ENCODE measurements at places on chromosomes 12 and 14.

DNA sequence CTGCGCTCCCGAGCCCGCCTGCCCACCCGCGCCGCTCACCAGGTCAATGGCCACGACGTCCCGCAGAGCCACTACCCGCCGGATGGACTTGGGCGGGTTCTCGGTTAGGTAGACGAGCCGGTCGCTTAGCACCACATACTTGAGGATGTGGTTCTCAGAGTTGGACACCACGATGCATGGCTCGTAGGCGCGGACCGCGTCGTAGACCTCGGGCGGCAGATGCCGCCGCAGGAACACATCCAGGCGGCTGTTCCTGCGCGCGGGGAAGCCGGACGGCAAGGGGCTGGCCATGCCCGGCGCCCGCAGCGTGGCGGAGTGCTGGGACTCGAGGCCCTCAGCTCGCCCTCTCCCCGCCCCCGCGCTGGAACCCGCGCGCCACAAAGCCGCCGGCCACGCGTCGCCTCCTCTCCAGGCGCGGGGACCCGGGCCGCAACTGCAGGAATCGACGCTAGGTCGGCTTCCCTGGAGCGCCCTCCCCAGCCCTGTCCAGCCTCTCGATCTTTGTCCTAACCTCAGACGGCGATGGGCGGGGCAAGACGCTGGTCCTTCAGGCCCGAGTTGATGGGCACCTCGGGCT, at the start of gene C12orf56:
C12orf56 (minus strand) TSS at position 484 of the 577 bp plus-strand sequence; CDS start at position 291, 193 bp downstream.
- no peak for DNase-seq

GRCh38 chr12:96445691-96446583, 43.4 kb upstream of the CFAP54 start:
- DNase-seq = peak; percentile 32

DNA sequence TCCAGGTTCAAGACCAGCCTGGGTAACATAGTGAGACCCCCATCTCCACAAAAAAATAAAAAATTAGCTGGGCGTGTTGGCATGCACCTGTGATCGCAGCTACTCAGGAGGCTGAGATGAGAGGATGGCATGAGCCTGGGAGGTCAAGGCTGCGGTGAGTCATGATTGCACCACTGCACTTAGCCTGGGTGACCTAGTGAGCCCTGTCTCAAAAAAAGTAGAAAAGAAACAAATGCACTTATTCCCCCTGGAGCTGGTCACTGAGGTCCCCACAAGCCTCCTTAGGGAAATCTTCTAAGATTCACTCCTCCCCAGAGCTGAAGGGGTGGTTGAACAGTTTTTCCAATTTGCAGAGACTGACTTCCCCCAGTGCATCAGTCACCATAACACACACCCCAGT, 1.6 kb downstream of the CD9 start:
- DNase-seq = no peak

DNA sequence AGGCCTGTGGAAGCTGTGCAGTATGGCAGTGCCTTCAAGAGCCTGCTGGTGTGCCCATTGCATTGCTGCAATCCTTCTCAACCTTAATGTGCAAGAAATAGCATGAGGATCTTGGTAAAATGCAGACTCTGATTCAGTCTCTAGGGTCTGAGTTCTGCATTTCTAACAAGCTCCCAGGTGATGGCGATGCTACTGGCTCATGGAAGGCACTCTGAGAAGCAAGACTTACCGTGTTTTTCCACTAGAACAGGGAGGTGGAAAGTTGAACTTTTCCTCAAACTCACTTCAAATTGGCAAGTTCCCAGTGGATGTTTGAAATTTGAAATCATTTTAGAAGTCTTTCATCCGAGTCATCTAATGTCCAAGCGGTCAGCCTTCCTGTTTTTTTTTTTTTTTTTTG, 55.5 kb downstream of the MYRFL start:
- DNase-seq = no peak

GRCh38 chr12:13504074-13504473, 307.5 kb downstream of the EMP1 start:
- DNase-seq = no peak

DNA sequence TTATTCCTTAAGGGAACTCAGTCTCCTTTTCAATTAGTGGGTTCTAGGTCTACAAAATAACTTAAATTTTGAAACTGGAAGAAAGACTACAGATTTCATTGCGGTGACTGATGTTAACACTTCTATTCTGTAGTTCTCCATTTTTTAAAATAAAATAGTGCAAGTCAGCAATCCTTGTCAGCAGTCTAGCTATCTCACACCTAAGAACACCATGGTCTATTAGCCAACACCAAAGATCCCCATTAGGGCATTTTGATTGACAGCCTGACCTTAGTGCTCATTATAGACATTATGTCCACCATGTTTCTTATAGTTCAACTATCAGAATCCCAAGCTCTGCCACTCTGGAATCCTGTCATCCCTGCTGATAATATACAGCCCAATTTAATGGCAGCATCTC, 27.4 kb downstream of the GPR65 start:
- DNase-seq = no peak

DNA sequence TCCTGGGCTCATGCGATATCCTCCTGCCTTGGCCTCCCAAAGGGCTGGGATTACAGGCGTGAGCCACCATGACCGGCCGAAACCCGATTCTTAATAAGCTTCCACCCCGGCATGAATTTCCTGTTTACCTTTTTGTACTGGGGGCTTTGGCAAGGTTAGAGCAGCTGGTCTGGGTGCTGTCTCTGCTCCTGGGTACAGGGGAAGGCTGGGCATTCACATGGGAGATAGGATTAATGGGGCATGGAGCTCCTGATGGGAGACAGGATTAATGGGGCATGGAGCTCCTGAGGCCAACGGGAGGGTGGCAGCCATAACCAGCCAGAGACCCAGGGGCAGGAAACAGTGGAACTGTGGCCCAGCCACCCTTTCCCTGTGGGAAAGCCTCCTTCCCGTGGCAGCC, 69.5 kb upstream of the DICER1 start:
- no peak for DNase-seq

DNA sequence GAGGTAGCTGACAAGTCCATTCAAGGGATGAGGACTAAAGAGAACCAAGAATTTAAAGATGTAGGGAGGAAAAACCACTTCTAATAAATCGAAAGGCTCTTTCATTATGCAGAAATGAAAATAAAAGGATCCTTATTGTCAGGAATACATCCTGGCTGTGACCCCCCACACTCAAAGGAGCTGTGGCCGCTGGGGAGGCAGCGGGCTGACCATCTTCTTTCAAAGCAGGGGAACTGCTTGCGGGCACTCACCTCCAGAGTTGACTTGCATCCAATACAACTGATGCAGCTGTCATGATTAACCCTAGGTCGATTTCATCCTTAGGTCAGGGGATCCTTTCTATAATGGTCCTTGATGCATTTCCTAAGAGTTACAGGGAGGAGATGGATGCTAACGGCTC, 35.3 kb downstream of the TRAFD1 start:
- no peak for DNase-seq

DNA sequence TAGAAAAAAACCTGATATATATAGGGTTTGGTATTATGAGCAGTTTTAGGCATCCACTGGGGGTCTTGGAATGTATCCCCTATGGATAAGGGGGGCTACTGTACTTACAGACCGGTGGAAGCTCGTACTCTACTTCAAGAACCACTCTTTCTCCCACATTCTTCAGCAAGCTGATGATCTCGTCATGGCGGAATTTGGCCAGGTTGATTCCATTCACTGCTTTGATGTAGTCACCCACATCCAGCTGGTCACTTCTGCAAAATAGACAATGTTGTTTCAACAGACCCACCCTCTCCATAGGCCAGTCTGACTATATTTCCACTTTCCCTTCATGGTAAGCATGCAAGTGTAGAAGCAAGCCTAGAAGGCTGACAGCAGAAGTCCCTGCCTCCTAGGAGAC, 139.9 kb downstream of the GRIP1 start:
- no peak for DNase-seq

GRCh38 chr12:91675401-91675800, 470.2 kb downstream of the BTG1 start:
- no peak for DNase-seq

- no peak for DNase-seq
These were observed at the start of gene HRK for GRCh38 chr12:116881325-116881876. TSS of gene HRK (minus strand) at chr12:116881441. CDS start at chr12:116881307, 134 bp downstream.

DNA sequence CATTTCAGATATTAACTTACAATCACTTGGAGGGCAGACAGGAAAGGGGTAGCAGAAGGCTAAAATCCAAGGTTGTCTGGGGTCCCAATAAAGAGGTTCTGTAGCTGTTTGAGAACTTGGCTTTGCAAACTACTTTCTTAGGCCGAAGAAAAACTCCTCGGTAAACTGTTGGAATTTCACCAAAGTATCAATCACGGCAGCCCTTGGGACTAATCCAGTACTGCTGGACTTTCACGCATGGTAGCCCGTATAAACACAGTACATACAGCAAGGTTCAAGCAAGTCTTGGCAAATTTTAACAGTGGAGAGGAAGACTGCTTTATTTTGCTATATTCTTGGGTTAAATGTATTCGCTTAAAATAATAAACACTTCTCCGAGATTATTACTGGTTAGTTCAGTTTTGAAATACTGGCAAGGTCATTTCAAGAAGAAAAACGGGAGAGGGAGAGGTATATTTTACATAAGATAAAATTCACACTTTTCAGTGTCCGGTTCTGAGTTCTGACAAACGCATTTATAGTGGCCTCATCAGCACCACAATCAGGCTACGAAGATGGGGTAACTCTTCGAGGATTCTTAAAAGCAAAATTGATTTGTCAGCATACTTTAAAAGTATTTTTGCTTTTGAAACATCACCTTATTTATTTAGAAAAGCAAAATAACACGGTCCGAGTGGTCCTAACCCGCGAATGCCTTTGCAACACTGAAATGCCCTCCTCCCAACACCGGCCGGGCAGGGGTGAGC, 1.3 kb downstream of the SETD3 start:
- no peak for DNase-seq

DNA sequence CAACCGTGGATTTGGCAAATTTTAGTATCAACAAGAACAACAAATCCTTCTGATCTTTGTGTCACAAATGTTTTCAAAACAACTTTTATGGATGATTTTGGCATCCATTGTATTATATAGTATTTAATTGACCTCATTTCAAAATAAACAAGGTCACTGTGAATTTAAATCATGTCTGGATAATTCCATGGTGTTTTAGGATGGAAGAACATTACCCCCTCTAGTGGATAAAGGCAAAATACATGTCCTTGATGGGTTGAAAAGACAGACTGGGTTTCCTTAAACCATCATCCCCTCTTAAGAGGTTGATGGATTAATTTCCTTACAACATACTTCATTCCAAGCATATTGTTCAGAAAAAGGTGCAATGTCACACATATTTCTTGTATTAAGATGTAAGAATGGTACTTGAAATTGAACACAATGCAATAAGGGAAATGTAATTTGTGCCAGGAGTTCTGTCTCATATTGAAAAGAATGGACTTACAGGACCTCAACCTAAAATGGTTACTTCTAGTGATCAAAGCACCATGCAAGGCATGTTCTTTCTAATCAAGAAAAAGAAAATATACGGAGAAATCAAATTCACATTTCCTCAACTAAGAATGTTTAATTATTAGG, 352.0 kb downstream of the BCAT1 start:
- DNase-seq = no peak

GRCh38 chr12:20039562-20039961, 328.8 kb upstream of the PDE3A start:
- no peak for DNase-seq

DNA sequence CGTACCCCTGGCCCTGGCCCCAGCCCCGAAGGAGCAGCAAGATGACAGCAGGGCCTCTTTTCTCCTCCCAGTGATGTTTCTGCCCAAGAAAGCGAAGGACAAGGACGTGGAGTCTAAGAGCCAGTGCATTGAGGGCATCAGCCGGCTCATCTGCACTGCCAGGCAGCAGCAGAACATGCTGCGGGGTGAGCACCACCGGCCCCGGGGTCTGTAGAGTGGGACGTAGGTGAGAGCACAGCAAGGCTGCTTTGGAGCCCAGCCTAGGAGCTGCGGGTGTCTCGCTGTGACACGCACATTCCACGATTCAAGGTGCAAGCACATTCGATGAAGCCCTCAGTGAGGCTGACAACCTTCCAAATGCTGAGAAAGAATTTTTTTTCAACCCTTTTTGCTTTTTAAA, 5.2 kb upstream of the TEX22 start:
- no peak for DNase-seq

DNA sequence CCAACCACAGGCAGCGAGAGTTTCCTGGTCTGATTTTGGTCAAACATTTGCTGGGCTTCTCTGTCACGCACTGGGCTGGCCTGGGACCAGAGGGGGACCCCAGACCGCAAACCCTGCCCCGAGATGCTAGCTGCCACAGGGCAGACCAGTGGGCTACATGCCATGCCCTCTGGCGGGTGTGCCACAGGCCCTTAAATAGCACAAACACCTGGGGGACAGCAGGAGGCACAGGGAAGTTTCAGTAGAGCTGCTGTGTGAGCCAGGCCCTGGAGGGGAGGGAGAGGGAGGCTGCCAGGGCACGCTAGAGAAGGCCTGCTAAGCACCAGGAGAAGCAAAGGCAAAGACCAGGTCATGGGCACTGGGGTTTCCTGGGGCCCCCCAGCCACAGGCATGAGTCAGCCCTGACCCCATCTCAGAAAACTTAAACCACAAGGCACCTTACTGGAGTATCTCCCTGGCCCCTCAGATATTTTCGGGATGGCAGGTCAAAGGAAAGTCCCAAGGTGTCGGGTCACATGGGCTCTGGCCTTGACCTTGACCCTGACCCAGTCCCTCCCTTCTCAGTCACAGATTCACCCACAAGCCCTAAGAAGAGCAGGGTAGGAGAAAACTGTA, 29.2 kb downstream of the ITPK1 start:
- DNase-seq = no peak

- DNase-seq = no peak
These were observed 12.5 kb downstream of the BTG1 start for GRCh38 chr12:92133171-92133570.

- DNase-seq = no peak
These were observed 96.7 kb downstream of the CCER1 start for GRCh38 chr12:90858252-90858651.

Measured in stimulated activated CD4-positive, alpha-beta T cell treated with anti-CD3 and anti-CD28 coated beads, Interleukin-1b, Interleukin-23, amount 100 ng/mL, for 1 hour (primary cell).